Iris pigment epithelial cell (primary cell): ENCODE measurements at places on chromosomes 4 and X.

DNA sequence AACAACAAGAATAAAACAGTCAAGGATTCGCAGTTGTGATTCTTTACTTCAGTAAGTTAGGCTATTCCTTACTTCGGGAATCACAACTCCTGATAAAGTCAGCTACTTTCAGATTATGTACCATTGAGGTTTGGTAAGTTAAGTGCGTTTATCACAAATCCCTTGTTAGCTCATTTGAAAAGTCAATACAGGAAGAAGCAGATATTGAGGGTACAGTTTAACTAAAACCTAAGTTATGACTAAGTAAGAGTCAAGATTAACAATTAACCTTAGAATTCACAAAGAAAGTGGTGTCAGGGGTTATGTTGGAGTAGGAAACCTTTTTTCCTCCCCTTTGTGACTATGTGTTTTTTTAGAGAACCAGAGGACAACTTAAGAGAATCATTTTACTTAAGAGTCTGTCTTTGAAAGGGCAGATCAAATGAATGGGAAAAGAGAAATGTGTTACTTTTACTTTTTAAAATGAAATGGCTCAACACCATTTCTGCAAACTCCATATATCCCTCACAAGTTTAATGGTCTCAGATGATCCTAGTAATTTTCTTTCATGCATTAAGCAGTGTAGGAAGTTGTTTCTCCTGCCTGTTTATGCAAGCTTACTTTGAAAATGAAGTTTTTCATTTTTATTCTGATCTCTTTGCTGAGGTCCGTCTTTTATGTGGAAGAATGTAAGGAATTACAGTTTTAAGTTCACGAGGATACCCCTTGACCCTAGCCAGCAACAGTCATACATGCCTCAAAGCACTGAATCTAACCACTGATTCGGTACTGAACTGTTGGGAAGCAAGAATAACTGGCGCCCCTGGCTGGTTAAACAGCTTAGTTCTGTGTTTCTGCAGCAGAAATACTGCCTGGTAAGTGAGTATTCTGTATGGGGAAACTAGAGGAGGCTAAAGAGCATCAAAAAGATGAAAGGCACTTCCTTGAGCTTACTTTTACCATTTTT is 211.7 kb downstream of the SLC4A4 start:
- DNase-seq = peak; percentile 71

DNA sequence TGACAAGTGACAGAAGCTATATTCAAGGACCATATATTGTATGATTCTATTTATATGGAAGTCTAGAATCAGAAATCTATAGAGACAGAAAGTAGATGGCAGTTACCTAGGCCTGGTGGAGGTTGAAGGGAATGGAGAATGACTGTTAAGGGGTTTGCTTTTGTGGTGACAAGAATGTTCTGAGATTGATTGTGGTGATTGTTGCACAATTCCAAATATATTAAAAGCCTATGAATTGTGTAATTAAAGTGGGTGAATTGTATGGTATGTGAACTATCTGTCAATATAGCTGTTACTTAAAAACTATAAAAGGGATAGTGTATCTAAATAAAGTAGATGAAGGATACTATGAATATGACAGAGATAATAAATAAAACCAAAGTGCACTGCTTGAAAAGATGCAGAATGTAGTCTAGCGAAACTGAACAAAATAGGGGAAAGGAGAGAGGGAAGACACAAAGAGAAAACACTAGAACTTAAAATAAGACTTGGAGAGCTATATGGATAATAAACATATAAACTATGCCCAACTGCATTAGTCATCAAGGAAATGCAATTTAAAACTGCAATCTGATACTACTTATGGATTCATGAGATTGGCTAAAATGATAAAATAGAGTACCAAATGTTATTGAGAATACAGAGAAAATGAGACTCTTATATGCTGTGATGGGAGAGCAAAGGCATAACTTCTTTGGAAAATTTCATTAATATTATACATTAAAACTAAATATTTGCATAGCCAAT is 82.1 kb upstream of the BANK1 start:
- peak; percentile 43 for DNase-seq

DNA sequence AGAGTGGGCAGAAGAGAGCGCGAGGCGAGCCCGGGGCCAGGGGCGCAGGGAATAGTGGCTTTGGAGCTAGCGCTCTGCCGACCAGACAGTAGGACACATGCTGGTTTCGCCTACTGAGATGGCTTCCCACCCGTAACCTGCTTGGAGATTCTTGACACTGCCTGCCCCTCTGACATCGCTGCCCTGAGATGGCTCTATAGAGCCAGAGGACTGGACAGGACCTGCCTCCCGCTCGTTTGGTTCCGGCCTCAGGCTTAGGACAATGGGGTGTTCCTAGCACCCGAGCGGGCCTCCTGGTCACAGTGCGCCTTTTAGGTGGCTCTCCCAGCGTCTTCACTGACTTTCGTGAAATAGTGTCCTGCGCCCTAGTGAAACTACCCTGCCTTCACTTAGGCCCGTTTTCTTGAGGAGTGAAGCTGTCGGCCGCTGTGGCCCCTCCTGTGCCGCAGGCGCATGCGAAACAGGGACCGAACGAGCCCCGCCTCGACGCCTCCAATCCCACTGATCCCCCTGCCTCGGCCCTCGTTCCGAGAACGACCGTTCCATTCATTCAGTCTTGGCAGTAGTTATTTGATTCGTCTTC is 608 bp downstream of the TAF1 start:
- DNase-seq = peak; percentile 32

GRCh38 chrX:45722471-45722870 is 521.8 kb upstream of the DIPK2B start:
- peak; percentile 59 for DNase-seq

DNA sequence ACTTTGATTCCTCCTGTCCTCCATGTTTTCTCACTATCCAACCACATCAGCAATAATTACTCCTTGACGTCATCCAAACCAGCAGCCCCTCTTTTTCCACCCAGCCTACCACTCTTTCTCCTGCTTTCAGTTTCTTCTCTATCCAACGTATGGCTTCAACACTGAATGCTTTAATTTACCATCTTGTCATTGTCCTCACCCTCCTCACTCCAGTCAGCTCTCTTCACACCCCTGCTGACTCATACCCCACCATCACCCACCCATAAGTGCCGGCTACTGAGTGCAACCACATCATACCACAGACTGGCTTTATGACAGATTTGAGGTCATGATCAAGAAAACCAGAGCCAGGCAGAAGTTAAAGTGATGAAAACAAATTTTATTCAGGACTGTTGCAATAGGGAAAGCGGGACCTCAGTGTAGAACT is 9.8 kb upstream of the ANXA5 start:
- DNase-seq = peak; percentile 88

- DNase-seq = no peak
These were observed 25.6 kb upstream of the DHRSX start for GRCh38 chrX:2526390-2526789.

- peak; percentile 35 for DNase-seq
These were observed 4.6 kb downstream of the EDA2R start for GRCh38 chrX:66634272-66634671.

DNA sequence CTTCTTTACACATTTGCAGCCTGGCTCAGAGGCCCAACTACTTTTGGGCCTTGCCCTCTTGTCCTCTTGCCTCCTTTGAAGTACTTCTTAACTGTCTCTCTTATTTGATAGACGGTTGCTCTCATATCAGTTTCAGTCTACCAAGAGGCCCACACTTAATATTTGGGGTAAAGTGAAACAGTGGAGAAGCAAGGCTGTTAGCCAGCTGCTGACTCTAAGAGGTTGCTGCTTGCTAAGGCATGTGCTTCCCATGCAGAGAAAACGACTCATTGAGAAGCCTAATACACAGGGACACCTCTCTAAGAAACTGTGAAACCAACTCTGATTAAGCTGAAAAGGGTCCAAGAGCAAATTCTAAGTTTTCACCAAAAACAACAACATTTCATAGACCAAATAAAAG is 94.6 kb downstream of the PPP3CA start:
- DNase-seq = peak; percentile 42

GRCh38 chrX:19440713-19441112 is 74.6 kb downstream of the MAP3K15 start:
- peak; percentile 49 for DNase-seq

GRCh38 chr4:76950956-76951671 is 1.6 kb downstream of the SEPTIN11 start:
- DNase-seq = peak; percentile 71

GRCh38 chr4:56910172-56910967 is 2.7 kb downstream of the REST start:
- no peak for DNase-seq

DNA sequence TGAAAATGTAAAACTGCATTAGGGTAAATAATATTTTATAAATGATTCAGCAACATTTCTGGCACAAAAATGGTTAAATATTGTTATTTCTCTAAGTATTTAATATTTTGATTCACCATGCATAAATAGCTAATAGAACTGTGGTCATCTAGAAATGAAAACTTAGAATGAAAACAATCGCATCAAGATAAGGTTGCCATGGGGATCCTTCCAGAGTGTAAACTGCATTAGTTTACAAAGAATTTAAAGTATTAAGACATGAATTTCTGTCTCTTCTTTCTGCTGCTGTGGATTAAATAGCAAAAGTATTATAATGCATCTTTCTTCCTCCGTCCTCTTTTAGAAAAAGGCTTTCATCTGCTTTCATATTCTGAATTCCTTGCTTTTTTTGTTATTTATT is 1064.6 kb upstream of the SLIT2 start:
- DNase-seq = peak; percentile 73

- no peak for DNase-seq
These were observed 242.0 kb downstream of the SCFD2 start for GRCh38 chr4:53123819-53124218.

DNA sequence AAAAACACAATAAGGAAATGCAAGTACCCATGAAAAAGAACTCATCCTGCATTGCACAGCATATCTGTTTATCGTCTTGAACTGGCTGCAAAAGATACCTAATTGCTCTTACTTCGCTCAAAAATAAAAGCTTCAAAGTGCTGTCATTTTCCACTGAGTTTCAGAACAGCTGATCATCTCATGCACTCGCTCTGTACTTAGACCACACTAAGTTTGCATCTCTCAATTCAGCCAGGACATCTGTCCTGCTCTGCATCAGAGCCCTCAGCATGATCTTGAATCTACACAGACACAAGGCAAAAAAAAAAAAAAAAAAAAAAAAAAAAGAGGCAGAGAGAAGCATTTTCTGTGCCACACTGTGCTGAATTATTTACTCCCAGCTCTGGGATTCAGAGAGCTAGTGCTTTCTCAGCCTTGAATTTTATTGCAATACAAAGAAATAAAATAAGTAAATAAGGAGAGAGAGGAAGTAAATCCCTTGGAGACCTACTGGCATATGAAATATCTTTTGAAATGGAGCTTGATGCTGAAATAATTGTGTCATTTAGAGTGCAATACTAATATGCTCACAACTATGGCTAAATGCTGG is 81.3 kb downstream of the PPP1R2C start:
- DNase-seq = no peak

- no peak for DNase-seq
These were observed 236.4 kb downstream of the DHRSX start for GRCh38 chrX:2264179-2265030.

- peak; percentile 96 for DNase-seq
These were observed 7.2 kb downstream of the IL15 start for GRCh38 chr4:141643557-141643956.

DNA sequence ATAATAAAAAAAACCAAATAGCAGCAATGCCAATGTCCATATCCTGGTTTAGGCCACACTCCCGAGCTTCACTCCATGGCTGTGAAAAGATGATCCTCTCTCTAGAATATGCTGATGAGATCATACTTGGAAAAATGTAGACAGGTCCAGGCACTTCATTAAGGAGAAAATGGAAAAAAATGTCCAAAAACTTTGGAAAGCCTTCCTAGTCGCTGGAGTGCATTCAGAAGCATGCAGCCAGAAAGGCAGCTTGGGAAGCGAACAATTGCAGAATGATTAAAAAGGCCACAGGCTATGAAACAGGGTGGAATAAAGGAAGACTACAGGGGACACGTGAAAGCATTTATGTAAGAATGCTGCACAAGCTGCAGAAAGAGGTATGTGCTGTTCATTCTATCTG is 165.6 kb upstream of the HCCS start:
- DNase-seq = no peak

GRCh38 chrX:54043056-54043455 is 1.2 kb downstream of the PHF8 start:
- no peak for DNase-seq

DNA sequence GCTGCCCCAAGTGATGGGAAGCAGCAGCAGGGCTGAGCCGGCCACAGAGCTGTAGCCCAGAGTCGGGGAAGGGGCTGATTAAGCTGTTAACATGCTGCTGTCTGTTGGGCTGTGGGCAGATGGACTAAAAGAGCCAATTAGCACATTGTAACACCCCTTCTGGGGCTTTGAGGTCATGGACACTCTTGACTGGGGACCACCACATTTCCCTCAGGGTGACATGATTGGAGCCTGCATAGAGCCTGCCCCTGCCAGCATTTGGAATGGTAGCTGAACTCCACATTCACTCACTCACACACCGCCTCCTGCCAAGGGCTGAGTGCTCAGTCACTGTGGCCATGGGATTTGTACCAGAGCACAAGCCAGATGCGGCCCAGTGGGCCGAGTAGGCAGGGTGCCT is 646.9 kb downstream of the FAT4 start:
- no peak for DNase-seq

DNA sequence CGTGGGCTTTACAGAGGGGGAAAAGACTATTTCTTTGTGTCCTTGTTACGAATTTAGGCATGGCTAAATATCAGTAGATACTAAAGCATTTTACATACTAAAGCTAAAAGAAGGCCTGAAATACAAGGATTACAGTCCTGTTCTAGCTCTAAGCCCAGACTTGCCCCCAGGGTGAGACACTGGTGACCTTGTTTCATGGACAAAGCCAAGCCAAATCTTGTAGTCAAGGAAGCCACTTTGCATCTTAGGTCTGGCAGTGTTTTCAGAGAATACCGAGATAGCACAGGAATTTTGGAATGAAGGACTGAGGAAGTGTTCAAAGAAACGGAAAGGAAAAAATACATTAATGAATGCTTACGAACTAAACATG is 733 bp upstream of the G3BP2 start:
- DNase-seq = peak; percentile 24

- DNase-seq = no peak
These were observed 559.6 kb downstream of the ARAP2 start for GRCh38 chr4:35684755-35685154.

DNA sequence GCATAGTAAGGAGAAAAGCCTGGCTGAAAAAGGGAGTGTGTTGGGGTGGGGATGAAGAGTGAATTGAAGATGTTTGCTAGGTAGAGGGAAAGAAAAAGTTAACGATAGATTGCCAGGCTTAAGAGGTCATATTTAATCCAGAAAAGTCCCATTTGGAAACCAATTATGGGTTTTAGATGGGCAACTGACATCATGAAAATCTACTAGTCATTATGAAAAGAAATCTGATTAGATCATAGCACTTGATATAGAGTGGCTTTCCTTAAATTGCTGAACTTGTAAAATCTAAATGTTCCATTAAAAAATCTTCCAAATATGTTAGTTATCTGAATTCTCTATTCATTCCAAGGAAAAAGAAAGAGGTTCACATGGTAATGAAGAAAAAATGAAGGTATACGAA is 37.5 kb upstream of the IL21 start:
- no peak for DNase-seq

- no peak for DNase-seq
These were observed 1.7 kb downstream of the NKX3-2 start for GRCh38 chr4:13542577-13543031.
